Activated T-helper 17 cell treated with anti-CD3 and anti-CD28 coated beads, Interleukin-2, amount 50 U/mL, for 72 hours (primary cell): ENCODE measurements at places on chromosomes 4 and X. TPM values are rescaled to one million over a fixed set of nuclear protein-coding genes. Genes with fewer than 3 reads are reported as not detected.

Gene LIMCH1
- not detected for total RNA-seq

Gene RBM47
- 0.48 TPM for total RNA-seq

Gene ZNF732
- not detected for total RNA-seq

Gene DUSP9
- total RNA-seq, result 0.13 TPM

Gene SATL1
- not detected for total RNA-seq

DNA sequence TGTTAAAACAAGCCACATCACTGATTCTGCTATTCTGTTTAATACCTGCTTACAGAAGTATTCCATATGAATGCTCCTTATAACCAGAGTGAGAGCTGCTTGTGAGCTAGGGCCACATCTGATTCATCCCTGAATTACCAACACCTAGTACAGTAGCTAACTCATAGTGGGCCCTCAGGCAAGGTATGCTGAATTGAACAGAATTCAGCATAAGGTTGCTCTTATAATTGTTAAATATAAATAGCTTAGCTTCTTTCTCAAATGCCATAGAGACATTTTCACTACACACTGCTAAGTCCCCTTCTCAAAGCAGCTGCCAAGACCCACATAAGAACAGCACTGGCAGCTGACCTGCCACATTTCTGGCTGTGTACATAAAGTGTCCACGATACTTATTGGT, 27.0 kb upstream of the MCF2 start:
- no peak overlapping the region for H3K4me3 ChIP-seq
- no peak overlapping the region for H3K27ac ChIP-seq
- H3K4me1 ChIP-seq, result no peaks in the 10 kb centered on the region
- H3K27me3 ChIP-seq, result no peaks in the 10 kb centered on the region
- peaks cover 66% of the 10 kb centered on the region for H3K36me3 ChIP-seq

GRCh38 chr4:139207247-139207646, 30.2 kb upstream of the ELF2 start:
- no peaks in the 10 kb centered on the region for H3K36me3 ChIP-seq
- H3K4me1 ChIP-seq, result no peaks in the 10 kb centered on the region
- no peak overlapping the region for H3K4me3 ChIP-seq
- ATAC-seq, result no peak
- H3K27me3 ChIP-seq, result no peaks in the 10 kb centered on the region

GRCh38 chr4:121114756-121115155, 42.4 kb upstream of the NDNF start:
- H3K27me3 ChIP-seq, result no peaks in the 10 kb centered on the region
- peaks cover 12% of the 10 kb centered on the region for H3K4me1 ChIP-seq

DNA sequence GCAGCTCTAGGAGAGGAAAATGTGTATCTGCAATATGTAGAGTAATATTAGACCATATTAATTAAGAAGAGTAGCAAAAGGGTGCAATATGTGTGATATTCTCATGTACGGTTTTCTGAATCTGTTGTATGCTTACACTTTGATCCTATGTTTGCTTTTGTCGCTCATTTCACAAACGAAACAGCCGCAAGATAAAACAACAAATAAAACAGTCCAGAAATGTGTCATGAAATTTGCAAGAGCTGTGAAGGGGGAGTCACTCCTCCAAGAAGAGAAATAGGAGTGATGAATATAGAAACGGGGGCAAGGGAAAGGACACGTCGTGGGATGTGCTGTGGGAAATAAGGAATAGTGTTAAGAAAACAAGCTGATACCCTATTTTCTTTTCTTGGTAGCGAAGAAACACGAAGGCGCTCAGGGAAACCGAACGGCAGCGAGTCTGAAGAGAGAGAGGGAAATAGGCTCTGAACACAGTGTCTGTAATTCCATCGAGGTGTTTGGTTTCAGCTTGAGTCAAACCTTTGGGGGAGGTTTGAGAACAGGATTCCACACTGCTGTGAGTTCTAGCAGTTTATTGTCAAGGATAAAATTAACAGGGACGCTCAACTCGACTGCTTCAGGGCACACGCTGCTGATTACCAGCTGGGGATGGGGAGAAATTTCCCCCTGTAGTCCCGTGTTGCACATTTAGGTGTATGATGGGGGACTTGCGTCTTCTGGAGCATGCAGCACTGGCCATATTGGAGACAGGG, 595.6 kb upstream of the TENM3 start:
- H3K27ac ChIP-seq, result no peak overlapping the region
- H3K4me3 ChIP-seq, result no peak overlapping the region
- no peak for ATAC-seq
- no peaks in the 10 kb centered on the region for H3K36me3 ChIP-seq
- H3K27me3 ChIP-seq, result no peaks in the 10 kb centered on the region

DNA sequence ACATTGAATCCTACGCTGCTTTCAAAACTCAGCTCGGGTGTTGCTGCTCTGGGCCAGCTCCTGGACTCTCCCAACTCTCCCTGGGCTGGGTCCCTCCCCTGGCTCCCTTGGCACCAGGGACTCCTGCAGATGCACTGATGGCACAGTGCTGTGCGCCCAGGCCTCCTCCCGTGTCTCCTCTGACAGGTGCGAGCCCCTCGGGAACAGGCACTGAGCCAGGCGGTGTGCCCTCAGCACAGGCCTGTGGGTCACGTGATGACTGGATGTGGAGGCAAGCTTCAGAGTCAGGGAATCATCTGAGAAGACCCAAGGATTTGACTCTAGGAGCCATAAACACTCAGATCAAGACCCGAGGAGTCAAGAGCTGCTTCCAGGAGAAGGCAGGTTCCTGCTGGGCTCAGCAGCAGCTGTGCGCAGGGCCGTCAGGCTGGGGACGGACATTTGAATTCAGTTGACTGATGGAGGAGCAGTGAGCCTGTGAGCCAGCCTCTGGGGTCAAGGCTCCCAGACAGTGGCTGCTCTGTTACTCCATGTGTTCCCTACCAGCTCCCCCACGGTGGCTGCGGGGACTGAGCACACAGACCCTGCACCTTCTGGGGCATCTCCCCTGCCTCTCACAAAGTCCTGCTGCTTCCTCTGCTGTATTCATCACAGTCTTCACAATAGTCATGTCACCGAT, 33.0 kb downstream of the NAT8L start:
- no peak overlapping the region for H3K27ac ChIP-seq
- H3K36me3 ChIP-seq, result no peaks in the 10 kb centered on the region
- ATAC-seq, result no peak
- no peaks in the 10 kb centered on the region for H3K4me1 ChIP-seq
- no peaks in the 10 kb centered on the region for H3K27me3 ChIP-seq

DNA sequence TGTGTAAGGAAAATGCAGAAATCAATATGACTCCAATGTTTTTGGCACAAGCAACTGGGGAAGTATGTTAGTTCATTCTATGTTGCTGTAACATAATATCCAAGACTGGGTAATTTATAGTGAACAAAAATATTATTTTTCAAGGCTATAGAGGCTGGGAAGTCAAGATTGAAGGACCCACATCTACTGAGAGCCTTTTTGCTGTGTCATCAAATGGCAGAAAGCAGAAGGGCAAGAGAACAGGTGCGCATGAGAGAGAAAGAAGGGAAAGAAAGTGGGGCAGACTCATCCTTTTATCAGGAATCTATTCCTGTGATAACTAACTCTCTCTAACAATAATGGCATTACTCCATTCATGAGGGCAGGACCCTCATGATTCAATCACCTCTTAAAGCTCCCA, 237.2 kb downstream of the FAT4 start:
- no peak overlapping the region for H3K27ac ChIP-seq
- ATAC-seq, result no peak
- no peak overlapping the region for H3K4me3 ChIP-seq
- H3K36me3 ChIP-seq, result no peaks in the 10 kb centered on the region

- H3K4me3 ChIP-seq, result no peak overlapping the region
- no peaks in the 10 kb centered on the region for H3K27me3 ChIP-seq
- H3K27ac ChIP-seq, result no peak overlapping the region
- no peak for ATAC-seq
These were observed 670.6 kb upstream of the ATOH1 start for GRCh38 chr4:93157986-93158385.

DNA sequence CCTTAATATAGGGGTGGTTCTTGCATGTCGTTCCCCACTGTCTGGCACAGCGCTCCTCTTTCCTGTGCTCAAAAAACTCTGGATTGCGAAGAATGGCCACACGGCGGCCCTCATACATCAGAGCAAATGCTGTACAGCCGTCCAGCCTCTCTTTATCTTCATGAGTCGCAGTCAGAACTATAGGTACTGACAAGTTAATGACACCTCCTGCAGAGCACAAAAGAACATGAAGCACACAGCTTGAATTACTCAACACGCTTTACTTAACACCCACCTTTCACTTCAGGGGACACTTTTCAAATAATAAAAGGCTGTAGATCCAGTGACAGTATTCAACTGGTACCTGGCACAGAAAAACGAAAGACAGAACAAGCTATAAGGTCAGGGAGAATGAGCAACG, 65.3 kb downstream of the PAPSS1 start:
- H3K27ac ChIP-seq, result no peak overlapping the region
- H3K27me3 ChIP-seq, result no peaks in the 10 kb centered on the region
- no peak for ATAC-seq
- H3K4me1 ChIP-seq, result no peaks in the 10 kb centered on the region
- peaks cover 86% of the 10 kb centered on the region for H3K36me3 ChIP-seq

- H3K4me1 ChIP-seq, result no peaks in the 10 kb centered on the region
- H3K27ac ChIP-seq, result no peak overlapping the region
- no peaks in the 10 kb centered on the region for H3K27me3 ChIP-seq
- ATAC-seq, result no peak
- H3K4me3 ChIP-seq, result no peak overlapping the region
These were observed 239.6 kb downstream of the GBA3 start for GRCh38 chr4:22932326-22932725.

DNA sequence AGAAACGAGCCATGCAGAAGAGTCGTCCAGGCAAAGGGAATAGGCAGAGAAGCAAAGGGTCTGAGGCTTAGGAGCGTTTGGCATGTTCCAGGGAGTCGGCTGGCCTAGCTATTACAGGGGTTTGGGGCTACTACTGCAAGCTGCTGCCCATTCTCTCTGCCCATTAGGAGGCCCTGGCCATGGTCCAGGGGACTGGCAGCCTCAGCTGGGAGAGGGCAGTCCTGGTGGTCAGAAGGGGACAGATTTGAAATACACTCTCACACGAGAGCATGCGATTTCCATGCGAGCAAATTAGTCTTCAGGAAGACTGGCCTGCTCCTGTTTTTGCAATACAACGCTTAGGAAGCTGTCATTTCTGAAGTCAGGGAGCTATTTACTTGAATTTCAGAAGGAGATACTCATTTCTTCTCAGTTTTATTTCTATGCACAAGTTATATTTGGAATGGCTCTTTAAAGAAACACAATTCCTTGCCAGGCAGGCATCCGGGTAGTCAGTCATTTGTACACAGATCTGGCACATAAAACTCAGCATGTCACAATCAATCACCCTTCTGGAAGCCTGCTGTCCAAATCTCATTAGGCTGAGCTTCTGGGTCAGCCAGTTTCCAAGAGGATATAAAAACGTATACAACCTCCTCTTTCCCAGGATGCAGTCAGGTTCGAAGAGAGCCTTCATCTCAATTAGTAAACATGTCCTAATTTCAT, 27.0 kb downstream of the PROM1 start:
- no peak overlapping the region for H3K4me3 ChIP-seq
- H3K27ac ChIP-seq, result no peak overlapping the region
- H3K4me1 ChIP-seq, result no peaks in the 10 kb centered on the region
